ENCODE measurements at places on chromosomes 6 and 20.
A peak's percentile ranks its signal among the peaks of the same experiment; 100 is the strongest.

DNA sequence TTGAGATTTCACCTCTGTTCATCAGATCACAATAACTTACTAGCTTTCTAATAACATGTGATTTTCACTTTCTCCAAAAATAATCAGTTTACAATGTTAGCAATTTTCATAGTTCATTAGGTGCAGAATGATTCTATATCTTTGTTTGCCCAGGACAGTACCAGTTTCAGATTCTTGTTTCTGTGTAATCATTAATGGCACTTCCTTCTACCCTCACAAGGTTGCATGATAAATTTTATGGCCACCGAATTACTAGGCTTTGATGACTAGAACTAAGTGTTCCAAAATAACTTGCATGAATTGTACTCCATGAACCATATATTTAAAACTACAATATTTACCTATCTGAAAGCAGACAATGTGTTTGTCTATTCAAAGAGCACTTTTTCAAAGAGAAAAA, 442.3 kb downstream of the EPHA7 start:
- DNase-seq: no peak

DNA sequence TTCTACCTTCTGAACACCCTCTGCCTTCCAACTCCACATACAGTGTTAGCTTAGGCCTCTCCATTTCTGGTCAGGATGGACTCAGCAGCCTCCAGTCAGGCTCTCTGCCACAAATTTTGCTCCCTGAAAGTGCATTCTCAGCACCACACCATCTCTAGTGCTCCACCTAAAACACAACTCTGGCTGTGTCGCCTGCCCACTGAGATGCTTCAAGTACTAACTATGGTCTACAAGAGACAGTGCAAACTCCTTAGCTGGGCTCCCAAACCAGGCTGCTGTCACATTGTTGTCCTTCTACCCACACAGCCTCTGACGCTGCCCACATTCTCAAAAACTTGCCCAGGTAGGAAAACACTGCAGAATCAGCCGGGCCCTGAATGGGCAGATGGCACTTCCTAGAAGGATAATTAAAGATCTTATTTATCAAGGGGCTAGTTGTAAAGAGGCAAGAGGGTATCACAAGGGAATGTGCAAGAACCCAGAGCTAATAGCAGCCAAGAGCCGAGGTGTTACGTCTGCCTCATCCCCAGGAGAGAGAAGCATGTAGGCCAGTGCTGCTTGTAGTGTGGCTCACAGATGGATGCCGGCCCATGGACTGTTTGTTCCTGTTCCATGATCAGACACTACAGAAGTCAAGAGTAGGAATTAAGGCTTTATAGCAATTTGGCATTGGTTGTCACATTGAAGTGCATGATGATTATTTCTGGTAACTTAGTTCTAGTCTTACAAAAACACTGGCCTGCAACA, 189.7 kb downstream of the LRFN2 start:
- DNase-seq: no peak

GRCh38 chr20:23782366-23782983, 31.7 kb upstream of the CST1 start:
- peak; percentile 5 for DNase-seq

DNA sequence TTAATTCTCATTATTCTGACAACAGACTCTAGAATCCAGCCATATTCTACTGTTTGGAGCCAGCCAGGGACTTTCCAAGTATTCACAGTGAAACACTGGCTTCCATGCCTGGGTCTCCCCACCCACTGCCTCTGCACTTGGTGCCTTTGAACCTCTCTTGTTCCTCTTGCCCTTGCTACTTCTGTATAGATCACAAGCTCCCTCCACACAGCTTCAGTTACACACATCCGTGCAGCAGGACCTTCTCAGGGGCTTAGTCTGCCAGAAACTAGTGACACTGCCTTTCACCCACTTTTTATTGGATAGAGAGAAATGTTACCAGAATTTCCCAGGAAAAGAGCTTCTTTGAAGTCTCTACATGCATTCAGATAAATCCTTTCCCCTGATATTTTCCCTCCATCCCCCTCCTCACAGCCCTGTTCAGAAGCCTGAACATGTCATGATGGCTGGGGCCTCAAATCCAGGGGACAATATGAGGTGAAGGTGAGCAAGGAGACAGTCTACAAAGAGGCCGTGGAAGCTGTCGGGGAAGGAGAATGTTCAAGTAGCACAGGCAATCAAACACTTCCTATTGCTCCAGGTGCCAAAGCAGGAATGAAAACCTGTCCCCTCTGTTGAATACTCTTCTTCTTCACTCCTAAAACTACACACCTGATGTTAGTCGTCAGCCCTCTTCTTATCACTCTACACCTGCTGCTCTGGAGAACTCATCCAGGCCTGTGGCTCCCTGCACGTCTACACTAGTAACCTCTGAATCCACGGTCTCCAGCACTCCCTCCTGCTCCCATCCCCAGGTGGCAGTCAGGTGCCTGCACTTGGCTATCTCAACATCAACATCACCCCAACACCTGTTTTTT, 20.2 kb upstream of the HLA-DOA start:
- DNase-seq: no peak
